Activated B cell treated with CpG ODN at 0.5 μM for 24 hours (primary cell): ENCODE measurements at places on chromosomes 4 and X. TPM values are rescaled to one million over a fixed set of nuclear protein-coding genes. Genes with fewer than 3 reads are reported as not detected.

DNA sequence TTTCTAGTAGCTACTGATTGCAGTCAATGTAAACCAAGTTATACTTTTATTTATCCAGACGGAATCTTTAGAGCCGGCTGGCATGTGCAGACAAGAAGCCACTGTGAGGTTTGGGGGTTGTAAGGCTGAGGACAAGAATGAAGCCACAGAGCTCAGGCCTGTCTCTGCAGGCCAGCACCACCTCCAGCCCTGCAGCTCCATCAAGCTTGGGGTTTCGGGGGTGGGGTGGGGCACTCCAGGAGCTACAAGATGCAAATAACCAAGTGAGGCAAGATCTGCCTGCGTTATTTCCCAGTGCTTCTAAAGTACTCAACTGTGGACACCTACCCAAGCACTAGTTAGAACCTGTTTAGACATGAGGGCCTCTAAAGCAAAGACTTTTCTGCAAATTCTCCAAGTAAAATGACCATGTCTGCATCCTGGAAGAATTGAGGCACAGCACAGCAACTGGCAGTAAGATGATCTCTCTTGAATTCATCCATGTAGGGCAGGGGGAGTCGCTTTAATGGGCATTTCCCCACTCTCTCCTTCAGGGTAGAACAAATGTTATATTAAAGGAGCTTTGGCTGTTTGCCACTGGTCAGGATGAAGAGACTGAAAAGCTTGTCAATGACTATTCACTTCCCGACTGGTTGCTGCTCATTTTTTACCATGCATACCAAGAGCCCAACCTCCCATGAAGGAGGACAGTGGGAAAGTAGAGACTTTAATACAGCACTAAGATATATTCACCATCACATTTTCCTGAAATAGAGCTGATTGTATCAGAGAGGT is 222.5 kb downstream of the MGST2 start:
- DNase-seq = no peak

GRCh38 chr4:139950568-139950967 is 203.4 kb downstream of the MAML3 start:
- DNase-seq = peak; percentile 17

The BMX gene
- total RNA-seq = not detected in 2 replicates

DNA sequence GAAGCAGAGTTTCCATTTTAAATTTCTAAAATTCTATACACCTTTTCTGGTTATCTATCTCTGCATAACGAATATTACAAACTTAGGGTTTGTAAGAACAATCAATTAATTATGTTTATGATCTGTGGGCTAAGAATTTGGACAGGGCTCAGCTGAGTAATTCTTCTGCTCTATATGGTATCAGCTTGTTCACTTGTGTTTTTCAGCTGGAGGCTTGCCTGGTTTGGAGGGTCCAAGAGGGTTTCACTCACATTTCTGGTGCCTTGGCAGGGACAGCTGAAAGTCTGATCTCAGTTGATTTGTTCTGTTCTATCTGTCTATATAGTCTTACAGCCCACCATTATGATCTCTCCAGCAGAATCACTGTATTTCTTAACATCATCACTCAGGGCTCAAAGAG is 57.8 kb upstream of the ADGRA3 start:
- DNase-seq = no peak

The VCX3B gene
- not detected in 2 replicates for total RNA-seq

The TLR6 gene
- 59.1 and 64.7 TPM in 2 replicates for total RNA-seq

GRCh38 chrX:146994163-146994562 is 179.6 kb upstream of the CXorf51A start:
- DNase-seq = no peak

GRCh38 chr4:159552979-159553768 is 450.3 kb downstream of the RAPGEF2 start:
- no peak for DNase-seq

GRCh38 chr4:85747882-85748491 is 273.0 kb downstream of the ARHGAP24 start:
- no peak for DNase-seq

The TRIM61 gene
- total RNA-seq = 2.1 and 3.6 TPM in 2 replicates

The PWWP3B gene
- total RNA-seq = not detected in 2 replicates

DNA sequence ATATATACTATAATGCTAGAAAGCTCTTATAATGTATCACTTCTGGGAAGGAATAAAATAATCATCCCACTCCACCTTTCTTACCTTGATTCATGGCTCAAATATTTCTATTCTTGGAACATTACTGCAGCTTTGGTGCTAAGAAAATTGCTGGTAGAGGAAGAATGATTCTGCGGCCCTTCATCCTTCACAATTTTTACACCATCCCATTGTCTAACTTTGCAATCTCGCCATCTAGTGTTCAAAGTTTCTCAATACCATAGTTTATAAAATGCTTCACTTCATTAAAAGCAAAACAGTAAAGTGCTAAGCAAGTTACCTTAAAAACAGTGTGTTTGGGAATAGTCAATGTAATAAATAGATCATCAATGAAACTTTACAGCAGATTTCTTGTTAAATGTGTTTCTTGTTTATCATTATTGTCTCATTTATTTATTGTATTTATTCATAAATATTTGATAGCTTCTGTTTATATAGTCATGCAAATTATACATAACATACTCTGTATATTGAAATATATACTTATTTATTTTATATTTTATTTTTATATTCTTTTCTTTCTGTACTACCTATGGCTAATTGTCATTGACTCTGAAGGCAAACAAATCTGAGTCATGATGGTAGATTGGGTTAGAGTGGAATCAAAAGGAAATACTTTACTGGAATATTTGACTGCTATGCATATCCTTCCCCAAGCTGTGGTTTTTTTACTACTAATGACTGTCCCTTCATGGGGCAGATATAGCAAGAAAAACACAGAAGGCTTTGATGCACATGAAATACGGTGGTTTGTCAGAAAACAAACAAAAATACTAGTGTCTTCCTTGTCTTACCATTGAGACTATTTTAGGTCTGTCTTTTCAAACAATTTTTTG is 390.7 kb downstream of the MAPK10 start:
- DNase-seq = no peak

DNA sequence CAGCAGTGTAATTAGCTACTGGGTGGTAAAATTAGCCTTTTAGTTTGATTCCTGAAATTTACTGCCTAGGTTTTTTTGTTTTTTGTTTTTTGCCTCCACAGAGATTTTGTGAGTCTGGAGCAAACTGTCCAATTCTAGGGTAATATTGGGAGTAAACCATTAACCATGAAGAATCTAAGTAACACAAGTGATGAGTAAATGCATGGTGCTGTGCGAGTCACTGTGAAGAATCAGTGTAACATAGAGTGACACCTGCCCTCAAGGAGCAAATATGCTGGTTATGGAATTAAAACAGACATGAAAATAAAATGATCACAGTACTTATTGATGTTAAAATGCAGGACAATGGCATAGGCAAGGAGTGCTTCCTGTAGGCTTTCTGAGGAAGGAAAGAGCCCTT is 60.1 kb downstream of the LRP2BP start:
- no peak for DNase-seq

The ARR3 gene
- not detected in 2 replicates for total RNA-seq

DNA sequence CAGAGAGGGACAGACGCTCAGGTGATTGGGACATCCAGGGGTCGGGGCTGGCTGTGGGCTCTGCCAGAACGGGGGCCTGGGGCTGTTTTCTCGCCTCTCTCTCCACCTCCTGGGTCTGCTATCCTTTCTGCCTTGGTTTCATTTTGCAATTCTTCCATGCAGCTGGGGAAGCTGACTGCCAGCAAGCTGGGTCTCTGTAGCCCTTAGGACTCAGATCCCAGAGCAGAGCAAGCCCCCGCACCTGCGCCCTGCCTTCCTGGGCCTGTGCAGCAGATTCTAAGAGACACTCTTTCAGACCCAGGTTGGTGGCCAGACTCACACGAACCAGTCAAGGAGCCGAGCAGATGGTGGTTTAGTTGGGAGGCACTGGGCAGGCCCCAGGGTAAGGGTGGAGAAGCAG is 59.1 kb upstream of the GRPEL1 start:
- DNase-seq = no peak

- DNase-seq = no peak
Observed at GRCh38 chr4:3745886-3746656, 20.1 kb upstream of the ADRA2C start.
